ENCODE measurements at places on chromosomes 13 and 19. TPM values are rescaled to one million over a fixed set of nuclear protein-coding genes. Genes with fewer than 3 reads are reported as not detected.

CAPS gene
- 0.54 TPM for total RNA-seq

GRCh38 chr19:30791088-30791487 is 418.9 kb downstream of the ZNF536 start:
- DNase-seq = no peak

- DNase-seq = no peak
These were observed 697.2 kb downstream of the EFNB2 start for GRCh38 chr13:105838231-105838630.

DNA sequence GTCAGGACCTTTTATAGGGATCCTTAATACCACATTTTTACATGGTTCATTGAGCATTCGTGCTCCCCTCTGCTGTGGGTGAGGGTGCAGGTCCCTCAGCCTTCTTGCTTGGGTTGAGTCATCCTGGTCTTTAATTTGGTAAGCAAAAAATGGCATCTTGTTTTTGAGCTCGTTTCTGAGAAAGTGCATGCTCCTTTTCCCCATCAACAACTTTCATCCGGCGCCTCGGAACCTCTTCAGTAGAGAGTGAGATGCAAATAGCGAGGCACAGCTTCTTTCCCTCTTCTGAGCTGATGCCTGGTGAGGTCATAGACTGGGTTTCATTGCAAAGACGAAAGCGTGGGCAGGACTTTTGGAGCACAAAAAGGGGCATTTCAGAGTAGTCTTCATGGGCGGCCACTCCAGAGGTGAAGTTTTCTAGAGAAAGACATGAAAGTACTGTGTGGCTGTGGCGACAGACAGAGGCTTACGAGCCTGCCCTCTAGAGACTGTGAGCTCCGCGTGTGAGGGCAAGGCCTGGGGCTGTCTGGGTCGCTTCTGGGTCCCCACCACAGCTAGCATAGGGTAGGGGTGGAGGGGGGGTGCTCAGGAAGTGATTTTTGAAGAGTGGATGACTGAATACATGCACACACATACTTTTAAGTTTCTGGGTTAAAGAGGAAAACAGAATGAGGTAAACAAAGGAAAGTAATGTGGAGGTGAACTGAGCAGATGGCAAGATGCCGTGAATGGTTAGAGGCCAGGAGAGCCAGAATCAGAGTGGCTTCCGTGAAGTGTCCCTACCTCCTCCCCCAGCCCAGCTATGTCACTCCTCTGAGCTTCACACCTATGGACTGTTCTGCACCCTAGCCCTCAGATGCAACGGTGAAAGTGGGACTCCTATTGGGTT is 44.3 kb downstream of the BBC3 start:
- no peak for DNase-seq

GRCh38 chr13:110531671-110532083 is 29.8 kb downstream of the RAB20 start:
- DNase-seq = no peak

LRRC25 gene
- total RNA-seq = not detected

GRCh38 chr19:34310494-34310981 is 54.5 kb upstream of the GPI start:
- no peak for DNase-seq

DNA sequence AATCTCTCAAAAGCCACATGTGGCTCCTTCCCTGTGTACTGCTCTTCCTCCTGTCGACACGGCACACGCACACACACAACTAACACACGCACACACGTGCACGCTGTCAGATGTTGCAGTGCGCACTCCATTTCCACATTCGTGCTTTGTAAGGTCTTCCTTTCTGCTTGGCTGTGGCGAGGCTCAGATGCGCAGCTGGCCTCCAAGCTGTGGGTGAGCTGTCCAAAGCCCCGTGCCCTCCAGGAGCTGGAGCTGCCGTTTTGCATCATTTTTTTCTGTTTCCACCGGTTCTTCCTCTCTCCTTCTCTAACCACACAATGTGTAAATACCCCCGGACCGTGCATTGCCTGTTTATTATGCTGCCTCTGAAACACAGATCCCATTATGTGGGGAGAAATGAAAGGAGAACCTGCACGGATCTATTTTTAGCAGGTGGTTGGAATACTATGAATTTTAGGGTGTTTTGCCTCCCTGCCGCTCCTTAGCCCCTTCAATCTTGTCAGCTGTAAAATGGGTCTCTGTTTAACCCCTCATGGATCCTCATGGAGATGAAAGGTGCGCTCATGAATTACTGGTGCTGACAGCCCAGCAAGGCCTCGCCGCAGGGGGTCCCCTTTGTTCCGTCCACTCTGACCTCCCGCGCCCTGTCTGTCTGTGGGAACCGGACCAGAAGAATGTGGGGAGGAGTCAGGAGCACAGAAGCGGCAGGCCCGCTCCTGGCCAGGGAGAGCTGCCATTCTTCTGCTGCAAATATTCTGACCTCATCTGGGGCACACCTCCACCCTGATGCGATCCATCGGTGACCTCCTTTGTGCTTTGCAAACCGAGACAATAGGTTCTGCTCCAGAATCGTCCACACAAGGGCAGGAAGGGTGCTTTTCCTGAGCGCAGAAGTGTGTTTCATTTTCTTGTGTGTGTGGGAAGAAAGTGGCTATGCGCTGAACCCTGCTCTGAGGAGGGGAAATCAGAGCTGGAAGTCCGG is 137.7 kb downstream of the SOX1 start:
- DNase-seq = no peak

Measured in IMR-90 (cell line).